ENCODE measurements at places on chromosomes 2 and 18.

DNA sequence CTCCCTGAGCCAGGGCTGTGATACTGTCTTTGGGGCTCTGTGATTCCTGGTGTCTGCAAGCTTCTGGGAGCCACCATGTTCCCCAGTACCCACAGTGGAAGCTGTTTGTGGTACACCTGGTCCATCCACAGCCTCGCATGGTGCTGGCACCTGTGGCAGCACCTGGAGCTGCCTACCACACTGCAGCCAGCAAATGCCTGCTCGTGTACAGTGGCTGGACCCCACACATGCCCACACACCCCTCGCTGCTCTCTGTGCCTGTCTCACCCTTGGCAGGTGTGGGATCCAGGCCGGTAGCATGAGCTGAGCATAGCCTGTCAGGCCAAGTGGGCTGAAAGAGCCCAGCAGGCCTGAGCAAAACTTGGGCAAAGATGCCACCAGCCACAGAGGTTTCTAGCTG, 41.8 kb upstream of the CSRNP3 start:
- DNase-seq = no peak

- no peak for DNase-seq
Measured at GRCh38 chr2:59276917-59277316, 1035.8 kb upstream of the FANCL start.

- no peak for DNase-seq
Measured at GRCh38 chr2:127066942-127067341, 40.0 kb downstream of the BIN1 start.

- no peak for DNase-seq
Measured at GRCh38 chr18:6882401-6882800, 152.9 kb downstream of the ARHGAP28 start.

DNA sequence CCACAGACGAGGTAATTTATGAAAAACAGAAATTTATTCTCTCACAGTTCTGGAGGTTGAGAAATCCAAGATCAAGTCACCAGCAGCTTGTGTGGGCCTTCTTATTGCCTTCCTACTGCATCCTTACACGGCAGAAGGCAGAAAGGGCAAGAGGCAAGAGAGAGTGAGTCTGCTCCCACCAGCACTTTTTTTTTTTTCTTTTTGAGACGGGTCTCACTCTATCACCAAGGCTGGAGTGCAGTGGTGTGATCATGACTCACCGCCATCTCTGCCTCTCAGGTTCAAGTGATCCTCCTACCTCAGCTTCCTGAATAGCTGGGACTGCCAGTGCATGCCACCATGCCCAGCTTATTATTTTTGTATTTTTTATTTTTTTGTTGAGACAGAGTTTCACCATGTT, 78.5 kb upstream of the HK2 start:
- DNase-seq = no peak
